ENCODE measurements at places on chromosomes 16 and 17.

DNA sequence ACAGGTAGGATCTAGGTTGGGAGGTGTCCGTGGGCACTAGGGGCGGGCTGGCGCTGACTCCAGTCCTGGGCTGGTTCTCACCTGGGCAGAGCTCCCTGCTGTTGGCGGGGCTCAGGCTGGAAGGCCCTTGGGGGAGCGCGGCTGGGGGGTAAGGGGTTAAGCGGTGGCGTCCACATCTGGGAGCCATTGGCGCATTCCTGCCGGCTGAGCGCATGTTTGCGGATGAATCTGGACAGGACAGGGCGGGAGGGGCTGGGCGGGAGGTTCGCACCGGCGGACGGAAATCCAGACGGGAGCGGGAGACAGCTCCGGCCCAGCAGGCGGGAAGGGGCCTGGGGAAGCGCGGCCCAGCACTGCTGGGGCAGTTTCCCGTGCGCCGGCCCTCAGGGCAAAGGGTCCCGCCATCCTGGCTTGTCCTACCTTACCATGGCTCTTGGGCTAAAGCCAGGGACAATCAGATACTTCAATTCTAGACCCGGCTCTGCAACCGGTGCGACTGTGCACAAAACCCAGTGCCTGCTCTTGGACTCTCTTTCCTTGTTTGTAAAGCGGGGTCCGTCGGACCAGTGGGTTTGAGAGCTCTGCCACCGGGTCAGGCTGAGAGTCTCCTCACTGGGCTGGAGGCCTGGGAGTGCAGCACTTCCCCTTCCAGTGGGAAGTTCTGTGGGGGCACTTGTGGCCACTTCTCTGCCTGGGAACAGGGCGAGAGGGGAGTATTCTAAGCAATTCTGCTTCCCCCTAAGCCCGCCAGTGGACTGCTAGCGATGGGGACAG, 7.8 kb downstream of the RARA start:
- peak; percentile 25 for DNase-seq

DNA sequence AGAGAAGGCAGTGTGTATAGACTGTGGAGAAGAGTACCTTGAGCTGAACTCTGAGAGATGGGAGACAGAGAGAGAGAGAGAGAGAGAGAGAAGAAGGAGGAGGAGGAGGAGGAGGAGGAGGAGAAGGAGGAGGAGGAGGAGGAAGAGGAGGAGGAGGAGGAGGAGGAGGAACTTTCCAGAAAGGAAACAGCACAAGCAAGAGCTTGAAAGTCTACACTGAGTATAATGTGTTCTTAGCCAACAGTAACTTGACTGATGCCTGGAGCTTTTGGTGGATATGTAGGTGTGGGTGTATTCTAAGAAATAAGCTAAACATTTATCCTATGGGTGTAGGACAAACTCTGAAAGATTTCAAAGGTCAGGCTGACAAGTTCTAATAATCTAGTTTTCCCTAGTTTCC, 116.4 kb downstream of the SNX11 start:
- DNase-seq, result no peak

DNA sequence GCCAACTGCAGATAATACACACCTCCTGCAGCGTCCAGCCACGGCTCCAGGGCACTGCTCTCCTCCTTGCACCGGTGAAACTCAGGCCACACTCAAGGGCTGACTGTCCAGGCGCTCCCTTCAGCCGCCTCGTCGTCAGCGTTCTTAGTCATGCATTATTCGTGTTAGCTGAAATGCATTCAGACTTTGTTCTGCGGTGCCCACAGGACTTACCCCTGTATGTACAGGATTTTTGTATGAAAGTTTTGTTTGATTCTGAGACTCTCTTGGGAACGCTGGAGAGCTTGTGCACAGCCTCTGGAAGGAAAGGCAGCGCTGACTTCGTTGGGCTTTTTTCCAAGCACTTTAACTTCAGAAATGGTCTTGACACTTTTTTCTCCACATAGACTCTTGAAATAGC, 22.1 kb downstream of the CIBAR2 start:
- no peak for DNase-seq

DNA sequence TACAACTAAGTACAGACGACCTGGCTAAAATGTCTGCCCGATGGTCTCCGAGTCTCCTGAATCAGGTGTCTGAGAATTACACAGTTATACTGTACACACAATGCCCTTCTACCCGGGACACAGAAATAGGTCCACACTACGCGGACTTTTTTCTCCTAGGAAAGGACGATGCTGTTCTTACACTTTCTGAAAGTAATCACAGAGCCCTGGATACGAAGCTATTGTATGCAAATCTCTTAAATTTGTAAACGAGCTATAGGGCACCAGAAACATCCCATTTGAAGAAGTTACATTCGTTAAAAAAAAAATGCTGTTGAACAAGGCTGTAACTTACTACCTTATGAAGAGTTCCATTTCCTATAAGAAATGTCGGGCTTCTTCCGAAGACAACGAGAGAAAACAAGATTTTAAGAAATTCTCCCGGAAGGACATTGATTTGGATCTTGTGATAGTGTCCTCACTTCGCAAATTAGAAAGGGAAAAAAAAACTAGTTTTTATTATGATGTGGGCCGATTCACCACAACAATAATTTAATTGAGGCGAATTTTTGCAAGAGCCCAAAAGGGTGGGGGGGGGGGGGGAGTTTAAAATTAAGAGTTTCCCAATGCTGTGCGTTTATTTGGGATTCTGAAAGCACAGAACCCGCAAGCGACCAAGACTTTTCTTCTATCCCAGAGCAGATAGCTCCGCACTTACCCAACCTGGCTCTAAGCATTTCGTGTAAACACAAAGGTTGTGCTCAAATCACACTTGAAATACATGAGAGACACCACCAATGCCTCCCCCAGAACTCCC, 1.5 kb upstream of the SOX9 start:
- DNase-seq, result no peak

- DNase-seq, result no peak
Observed at GRCh38 chr16:74896389-74897370, 88.2 kb downstream of the WDR59 start.

- no peak for DNase-seq
Observed at GRCh38 chr17:33014751-33015150, 23.1 kb downstream of the SPACA3 start.

DNA sequence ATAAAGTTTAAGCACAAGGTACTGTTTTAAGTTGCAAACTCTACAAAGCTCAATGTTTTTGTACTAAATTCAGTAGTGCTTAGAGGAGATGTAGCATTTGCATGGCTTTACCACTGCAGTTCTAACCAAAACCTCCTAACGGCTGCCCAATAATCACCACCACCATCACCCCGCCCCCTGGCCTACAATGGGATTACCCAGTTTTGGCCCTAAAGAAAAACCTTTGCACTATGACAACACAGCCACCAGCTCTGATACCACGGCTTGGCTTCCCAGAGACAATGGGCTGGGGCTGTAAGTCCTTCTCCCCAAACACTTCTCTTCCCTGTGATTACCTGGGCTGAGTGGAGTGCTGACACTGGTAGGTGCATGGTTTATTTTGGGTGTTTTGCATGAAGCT, 58.4 kb upstream of the MTMR4 start:
- DNase-seq, result no peak

DNA sequence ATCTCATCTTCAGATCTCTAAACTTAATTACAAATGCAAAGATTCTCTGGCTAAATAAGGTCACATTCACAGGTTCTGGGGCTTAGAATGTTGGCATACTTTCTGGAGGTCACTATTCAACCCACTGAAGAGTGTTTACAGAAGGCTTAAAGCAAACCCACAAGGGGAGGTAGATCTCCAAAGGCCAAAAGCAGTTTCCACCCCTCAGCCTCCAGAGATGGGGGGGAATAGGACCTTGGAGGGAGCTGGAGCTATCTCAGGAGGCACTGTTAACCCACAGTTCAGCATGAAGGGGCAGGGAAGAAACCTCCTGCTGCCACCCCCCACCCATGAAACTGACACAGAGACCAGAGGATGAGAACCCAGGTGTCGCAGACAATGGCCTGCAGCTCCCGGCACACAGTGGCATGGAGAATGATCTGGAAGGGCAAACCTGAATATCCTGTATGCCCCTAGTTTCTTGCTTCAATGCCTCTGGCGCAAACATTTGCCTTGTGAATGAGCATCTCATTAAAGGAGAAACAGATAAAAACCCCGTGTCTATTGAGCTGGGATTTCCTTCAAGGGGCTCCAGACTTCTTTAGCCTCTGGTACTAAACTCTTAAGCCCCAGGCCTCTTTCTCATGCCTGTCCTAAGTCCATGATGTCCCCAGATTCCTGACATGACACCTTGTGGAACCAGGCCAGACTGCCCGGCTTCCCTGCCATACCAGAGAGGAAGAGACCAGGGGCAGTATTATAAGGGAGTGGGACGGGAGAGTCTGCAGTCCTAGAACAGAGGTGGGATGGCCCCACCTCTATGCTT, 103.1 kb upstream of the CDH5 start:
- DNase-seq, result no peak

- no peak for DNase-seq
Observed at GRCh38 chr17:76992891-76993290, 124.7 kb downstream of the MGAT5B start.

- DNase-seq, result no peak
Observed at GRCh38 chr16:85104147-85104546, 8.1 kb downstream of the CIBAR2 start.

GRCh38 chr16:75012380-75013081, 13.7 kb downstream of the ZNRF1 start:
- no peak for DNase-seq

DNA sequence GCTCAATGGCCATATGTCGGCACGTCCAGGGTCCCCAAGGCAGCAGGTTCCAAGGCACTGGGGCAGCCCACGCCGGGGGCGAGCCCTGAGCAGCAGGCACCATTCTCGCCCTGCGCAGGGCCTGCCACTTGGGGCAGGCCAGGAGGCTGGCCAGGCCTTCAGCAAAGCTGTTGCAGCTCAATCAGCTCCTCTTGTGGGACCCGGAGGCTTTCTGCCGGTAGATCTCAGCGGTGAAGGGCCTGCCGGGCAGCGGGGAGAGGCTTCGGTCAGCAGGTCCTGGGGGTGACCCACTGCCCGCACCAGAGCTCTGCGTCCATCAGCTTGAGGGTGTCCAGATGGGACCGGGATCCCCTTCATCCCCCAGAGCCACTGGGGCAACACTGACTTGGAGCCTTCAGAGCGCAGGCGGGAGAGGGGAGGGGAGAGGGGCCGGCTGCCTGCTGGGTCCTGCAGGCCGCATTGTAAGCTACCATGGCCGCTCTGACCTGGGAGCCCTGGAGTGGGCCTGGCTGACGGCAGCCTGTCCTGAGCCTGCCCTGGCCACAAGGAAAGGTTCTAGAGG, 9.5 kb upstream of the RASD1 start:
- DNase-seq, result no peak

DNA sequence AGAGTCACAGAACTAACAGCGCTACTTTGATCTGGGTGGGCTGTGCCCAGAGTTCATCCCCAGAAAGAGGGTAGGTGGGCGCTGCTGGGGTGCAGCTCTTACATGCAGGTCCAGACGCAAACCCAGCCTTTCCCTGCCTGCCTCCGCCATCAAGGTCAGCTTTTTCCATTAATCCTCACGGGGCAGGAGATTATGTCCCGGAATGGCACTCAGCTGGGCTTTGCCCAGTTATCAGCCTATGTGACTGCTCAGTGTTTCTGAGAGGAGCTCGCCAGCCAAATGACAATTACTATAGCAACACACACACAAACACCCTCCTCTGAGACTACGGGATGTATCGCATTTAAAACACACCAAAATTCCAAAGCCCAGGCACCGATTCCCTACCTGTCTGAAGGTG, 20.1 kb downstream of the GLYR1 start:
- no peak for DNase-seq
